ENCODE measurements at places on chromosomes 5 and 9.
A peak's percentile ranks its signal among the peaks of the same experiment; 100 is the strongest.

DNA sequence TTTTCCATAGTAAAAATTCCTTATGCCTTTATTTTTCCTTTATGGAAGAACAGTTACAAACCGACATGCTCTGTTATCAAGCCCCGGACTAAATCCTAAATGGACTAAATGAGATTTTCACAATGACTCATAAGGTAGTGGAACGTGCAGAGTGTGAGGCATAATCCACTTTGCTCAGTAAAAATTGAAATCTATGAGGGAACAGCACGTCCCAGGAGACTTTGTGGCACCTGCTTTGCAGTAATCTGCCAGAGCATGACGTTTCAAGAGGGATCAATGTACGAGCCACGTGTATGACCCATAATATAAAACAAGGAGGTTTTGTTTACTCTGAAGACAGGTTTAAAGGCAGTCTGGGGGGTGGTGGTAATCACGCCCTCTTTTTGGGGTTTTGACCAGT, 83.8 kb upstream of the GNA14 start:
- DNase-seq: no peak

- no peak for DNase-seq
These were observed 631.3 kb upstream of the SEMA6A start for GRCh38 chr5:117205894-117206293.

DNA sequence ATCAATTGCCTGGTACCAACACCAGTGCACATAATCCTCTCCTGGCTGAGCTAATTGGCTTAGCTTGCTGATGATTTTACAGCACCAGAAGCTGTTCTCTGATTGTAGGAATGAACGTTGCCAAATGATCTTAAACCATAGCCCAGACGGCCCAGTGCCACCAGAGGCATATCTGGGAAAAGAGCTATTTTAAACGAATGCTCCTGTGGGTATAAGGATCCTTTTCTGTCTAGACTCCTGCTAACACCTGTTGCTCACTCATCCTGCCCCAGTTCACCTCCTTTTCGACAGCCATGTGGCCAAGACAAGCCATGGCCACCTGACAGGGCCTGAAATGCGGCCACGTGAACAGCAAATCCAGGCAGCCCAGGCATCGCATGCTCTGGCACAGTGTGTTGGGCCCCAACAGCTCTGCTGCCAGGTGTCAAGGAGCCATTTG, 289.9 kb upstream of the SLC30A5 start:
- no peak for DNase-seq

DNA sequence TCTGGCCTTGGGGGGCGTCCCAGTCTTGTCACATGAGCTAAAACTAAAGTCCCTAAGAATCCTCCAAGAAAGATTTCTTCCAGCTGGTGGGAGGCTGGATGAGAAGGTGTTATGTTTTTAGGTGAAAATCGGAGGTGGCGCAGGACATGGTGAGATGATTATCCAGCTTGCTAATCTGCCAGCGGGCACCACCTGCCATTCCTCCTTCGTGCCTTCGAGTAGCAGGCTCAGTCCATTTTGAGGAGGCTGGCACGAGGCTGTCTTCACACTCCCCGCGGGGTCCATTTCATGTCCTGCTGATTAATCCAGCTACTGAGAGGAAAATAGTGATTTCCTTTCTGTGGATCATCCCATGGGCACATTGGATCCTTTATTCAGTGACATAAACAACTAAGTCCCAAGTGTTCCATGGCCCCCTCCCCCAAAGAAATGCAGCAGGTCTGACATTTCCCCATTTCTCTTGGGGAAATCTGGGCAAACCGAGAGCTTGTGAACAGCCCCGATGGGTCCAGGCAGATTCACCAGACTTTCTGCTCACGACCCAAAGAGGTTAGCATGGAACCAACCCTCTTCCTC, 38.2 kb upstream of the EXOC3 start:
- no peak for DNase-seq

- no peak for DNase-seq
These were observed 358.4 kb upstream of the RPS23 start for GRCh38 chr5:82636591-82636990.

DNA sequence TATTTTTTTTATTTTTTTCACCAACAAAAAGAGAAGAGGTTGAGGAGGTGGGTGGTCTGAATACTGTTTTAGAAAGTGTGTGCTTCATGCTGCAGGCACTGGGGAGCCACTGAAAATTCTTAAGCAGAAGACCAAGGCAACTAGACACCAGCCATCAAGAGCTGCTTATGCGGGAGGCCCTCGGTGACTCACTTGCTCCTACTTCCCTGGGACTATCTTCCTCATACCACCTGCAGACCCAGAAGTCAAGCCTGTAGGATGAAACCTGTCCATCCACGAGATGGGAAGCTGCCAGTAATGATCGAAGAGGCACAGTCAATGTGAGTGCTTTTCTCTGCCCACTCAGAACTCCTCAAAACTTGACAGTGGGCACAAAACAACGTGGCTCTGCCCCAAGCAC, 125.8 kb upstream of the SLC44A1 start:
- DNase-seq: peak; percentile 28

DNA sequence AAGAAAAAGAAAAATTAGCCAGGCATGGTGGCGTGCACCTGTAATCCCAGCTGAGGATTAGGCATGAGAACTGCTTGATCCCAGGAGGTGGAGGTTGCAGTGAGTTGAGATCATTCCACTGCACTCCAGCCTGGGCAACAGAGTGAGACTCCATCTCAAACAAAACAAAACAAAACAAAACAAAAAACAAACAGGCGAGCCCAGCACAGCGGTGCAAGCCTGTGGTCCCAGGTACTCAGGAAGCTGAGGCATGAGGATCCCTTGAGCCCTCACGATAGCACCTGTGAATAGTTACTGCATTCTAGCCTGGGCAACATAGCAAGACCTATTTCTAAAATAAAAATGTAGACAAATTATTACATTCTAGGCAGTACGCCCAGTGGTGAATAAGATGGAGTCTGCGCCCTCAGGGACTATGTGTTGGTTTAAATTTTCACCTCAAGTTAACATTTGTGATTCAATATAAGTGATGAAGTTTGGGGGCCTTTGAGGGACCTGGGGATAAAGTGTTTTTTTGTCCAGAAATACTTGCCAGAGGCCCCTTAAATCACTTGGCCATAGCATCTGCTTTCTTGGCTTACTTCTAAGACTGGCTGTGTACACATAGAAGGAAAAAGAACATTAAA, 3.4 kb upstream of the GAPVD1 start:
- no peak for DNase-seq

- DNase-seq: no peak
These were observed 483.7 kb downstream of the ENC1 start for GRCh38 chr5:74156728-74157383.

DNA sequence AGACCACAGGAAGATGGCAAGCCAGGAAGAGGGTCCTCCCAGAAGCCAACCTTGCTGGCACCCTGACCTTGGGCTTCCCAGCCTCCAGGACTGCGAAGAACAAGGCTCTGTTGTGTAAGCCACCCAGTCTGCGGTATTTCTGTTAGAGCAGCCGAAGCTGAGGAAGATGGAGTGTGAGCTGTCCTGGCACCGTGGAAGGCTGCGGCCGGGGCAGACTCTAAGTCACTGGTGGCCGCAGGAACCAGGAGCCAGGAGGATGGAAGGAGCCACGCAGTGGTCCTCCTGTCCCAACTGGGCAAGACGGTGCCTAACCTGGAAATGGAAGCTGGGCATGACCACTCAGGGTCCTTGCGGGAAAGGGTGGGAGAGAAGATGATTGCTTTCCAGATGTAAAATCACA, 89.1 kb downstream of the ZNF354C start:
- DNase-seq: no peak

DNA sequence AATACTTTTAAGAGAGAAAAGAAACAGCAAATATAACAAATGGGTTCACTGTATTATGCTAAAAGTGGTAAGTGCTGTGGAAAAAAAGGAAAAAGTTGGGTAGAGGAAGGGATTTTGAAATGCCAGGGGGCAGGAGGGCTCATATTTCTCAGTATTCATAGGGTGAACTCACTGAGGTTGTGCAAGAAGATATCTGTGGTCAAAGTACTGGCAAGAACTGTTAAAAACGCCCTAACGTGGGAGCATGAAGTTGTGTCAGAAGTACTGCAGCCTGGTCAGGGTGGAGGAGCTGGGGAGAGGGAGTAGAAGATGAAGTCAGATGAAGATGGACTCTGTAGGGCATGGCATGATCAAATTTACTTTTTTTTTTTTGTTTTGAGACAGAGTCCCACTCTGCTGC, 31.2 kb upstream of the SLC28A3 start:
- peak; percentile 16 for DNase-seq

- DNase-seq: no peak
These were observed 6.2 kb downstream of the TRIM32 start for GRCh38 chr9:116693233-116693731.

- no peak for DNase-seq
These were observed 47.0 kb downstream of the PRR16 start for GRCh38 chr5:120510994-120511686.

- no peak for DNase-seq
These were observed 44.8 kb upstream of the RNU6ATAC start for GRCh38 chr9:134208981-134209725.

- DNase-seq: no peak
These were observed 20.4 kb upstream of the NTNG2 start for GRCh38 chr9:132141344-132141947.

DNA sequence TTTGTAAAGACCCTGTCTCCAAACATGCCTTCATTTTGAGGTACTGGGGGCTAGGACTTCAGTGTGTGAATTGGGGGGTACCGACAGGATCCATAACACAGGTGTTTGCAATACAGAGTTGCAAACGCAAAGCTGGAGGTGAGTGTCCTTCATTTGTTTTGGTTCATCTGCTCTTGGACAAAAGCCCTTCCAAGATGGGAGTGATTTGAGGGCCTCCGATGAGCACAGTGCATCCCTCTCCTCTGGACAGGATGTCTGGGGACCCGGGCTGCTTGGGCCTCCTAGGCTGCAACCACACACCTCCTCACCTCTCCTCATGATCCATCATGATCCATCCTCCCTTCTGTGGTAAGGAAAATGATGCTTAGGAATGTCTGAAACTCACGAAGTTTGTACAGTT, 23.8 kb downstream of the FGD3 start:
- no peak for DNase-seq

- DNase-seq: no peak
These were observed 20.0 kb upstream of the RUFY1 start for GRCh38 chr5:179530069-179530998.

- no peak for DNase-seq
These were observed 232.3 kb upstream of the PTGER4 start for GRCh38 chr5:40447438-40447837.

DNA sequence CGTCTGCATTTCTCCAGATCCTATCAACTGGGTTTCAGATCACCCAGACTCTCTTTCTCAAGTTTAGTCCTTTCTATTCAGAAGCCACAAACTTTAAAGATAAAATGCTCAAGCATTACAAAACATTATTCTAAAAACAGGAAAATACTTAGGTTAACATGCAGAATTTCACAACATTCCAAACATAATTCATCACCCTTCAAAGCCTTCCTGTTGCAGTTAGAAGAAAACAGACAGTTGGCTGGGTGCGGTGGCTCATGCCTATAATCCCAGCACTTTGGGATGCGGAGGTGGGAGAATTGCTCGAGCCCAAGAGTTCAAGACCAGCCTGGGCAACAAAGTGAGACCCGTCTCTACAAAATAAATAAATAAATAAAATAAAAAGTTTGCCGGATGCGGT, 7.7 kb upstream of the OCLN start:
- no peak for DNase-seq

- DNase-seq: peak; percentile 90
These were observed 24.6 kb downstream of the GFPT2 start for GRCh38 chr5:180328296-180329137.

GRCh38 chr5:78009937-78010527, 233.9 kb upstream of the TBCA start:
- no peak for DNase-seq

DNA sequence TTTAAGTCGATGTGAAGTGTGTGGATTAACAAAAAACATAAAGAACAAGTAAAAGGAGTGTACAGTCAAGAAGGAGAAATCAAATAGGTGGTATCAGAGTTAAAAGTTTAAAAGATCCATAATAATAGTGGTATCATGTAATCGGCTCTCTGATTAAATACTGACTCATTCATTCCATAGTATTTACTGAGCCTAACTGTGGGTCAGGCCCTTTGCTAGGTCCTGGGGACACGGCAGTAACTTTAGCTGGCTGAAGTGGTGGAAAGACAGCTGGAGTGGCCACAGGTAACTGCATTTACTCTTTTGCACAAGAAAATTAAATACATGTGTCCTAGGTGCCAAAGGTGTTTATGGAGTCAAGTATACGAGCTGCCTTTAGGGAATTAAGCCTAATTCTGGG, 124.0 kb downstream of the GNAQ start:
- no peak for DNase-seq

DNA sequence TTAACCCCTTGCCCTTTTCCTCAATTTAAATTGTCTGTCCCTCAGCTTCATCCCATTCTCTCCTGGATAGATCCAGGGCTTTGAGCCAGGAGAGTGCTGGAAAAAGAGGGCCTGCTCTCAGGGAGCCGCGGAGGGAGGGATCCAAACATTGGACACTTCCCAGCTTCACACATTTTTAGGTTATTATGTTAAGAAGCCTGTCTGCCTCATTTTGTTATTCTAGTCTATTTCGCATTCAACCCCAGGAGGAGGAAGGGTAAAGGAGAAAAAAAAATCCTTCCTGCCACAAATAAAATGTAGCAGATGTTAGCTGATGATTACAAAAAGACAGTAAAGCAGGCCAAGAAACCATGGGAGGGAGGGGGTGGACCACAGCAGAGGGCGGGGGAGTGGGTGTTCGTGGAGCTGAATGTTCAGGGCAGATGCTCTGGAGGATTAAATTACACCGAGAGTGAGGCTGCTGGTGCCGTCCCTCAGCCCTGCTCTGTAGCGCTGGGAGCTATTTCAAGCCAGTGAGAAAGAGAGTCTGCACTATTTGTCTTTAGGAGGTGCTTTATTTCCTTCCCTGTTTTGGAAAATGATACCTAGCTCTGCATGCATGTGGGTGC, 60.6 kb upstream of the ZFR start:
- no peak for DNase-seq

GRCh38 chr9:137014776-137015539, 13.1 kb downstream of the ABCA2 start:
- no peak for DNase-seq

GRCh38 chr9:12884736-12885395, 110.0 kb downstream of the LURAP1L start:
- peak; percentile 22 for DNase-seq

- DNase-seq: no peak
These were observed 14.7 kb downstream of the FGF18 start for GRCh38 chr5:171433982-171434676.

- DNase-seq: no peak
These were observed 305.9 kb downstream of the SLIT3 start for GRCh38 chr5:168995024-168995423.

DNA sequence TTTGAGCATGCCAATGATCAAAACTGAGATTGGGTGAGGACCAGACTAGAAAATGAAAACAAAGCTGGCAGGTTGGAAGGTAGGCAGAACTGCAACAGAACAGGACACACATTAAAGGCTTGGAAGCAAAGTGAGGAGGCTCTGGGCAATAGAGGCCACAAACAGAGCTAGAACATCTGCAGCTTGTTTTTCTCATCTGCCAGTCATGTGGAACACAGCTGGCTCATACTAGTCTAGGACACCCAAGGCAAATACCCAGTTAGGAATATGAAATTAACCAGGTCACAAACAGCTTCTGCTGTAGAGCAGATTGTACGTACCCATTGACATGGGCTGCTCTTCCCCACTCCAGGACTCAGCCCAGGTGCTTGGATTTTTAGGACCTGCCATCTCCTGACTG, 61.7 kb downstream of the SPEF2 start:
- no peak for DNase-seq

- peak; percentile 4 for DNase-seq
These were observed 68.4 kb downstream of the ANXA1 start for GRCh38 chr9:73219985-73220626.

All from Calu3 (cell line).